Bladder microvascular endothelial cell (primary cell): ENCODE measurements at places on chromosomes 1 and 21. TPM values are rescaled to one million over a fixed set of nuclear protein-coding genes. Genes with fewer than 3 reads are reported as not detected.

C1orf210 gene
- not detected in 2 replicates for total RNA-seq

HCRTR1 gene
- 0.65 and 5.2 TPM in 2 replicates for total RNA-seq

LRRC39 gene
- 0.16 and 0.19 TPM in 2 replicates for total RNA-seq

SAMSN1 gene
- 0.16 and 0.25 TPM in 2 replicates for total RNA-seq

DFFB gene
- total RNA-seq, result 6.5 and 9.4 TPM in 2 replicates
